ENCODE measurements at places on chromosomes 13 and 19.

DNA sequence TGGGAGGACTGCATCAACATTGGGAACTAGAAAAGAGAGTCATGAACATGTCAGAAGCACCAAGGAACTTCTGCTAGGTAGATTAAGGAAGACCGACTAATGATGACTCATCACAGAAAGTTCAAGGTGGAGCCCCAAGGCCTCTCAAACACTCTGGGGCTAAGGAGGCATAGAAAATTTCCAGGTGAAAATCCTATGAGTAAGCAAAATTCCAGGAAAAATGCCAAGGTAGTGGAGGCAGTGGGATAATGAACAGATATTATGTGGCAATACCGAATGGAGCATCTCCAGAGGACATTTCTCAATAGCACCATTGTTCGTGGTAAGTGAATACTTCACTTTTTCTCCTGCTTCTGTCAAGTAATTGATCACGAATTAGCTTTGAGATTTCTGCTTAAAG lies 336.5 kb downstream of the MZT1 start:
- no peak for DNase-seq

DNA sequence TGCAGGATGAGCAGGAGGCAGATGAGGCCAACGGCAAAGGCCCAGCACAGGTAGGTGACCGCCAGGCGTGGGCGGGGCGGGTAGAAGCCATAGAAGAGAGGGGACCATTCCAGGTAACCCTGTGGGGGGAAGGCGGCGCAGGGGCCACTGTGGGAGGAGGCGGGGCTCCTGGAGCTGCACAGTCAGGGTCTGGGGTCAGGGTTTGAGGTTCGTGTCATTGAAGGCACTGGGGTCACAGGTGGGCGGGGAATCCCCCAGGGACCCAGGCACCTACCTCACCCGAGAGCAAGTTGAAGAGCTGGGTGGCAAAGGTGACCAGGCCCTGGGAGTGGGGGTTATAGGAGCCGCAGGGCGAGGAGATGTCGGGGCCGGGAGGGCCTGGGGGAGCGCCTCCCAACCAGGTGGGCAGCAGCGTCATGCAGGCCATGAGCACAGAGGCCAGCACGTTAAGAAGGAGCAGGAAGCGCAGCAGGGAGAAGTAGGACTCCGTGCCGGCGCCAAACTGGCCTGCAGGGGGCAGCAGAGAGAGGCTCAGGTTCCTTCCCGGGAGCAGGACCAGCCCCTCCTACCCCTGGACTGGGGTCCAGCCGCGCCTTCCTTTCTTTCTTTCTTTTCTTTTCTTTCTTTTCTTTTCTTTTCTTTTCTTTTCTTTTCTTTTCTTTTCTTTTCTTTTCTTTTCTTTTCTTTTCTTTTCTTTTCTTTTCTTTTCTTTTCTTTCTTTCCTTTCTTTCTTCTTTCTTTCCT lies 4.6 kb downstream of the TMC4 start:
- DNase-seq = peak; percentile 77

- DNase-seq = no peak
Observed at GRCh38 chr19:31626941-31627340, 277.7 kb upstream of the TSHZ3 start.

DNA sequence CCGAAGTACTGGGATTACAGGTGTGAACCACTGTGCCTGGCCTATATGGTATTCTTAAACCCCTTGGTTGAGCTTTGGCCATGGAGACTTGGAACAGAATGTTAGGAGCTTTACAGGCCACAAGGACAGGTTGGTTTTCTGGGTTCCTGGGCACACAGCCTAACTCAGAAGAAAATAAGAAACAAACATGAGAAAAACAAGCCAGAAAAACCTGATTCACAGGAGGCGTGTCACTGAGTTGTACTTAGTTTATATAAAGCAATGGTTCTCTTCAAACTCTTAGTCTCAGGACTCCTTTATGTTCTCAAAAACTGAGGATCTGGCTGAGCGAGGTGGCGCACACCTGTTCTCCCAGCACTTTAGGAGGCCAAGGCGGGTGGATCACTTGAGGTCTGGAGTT lies 125.1 kb upstream of the SPATA13 start:
- no peak for DNase-seq

- peak; percentile 2 for DNase-seq
Observed at GRCh38 chr13:111216166-111216960, 101.3 kb downstream of the ARHGEF7 start.

DNA sequence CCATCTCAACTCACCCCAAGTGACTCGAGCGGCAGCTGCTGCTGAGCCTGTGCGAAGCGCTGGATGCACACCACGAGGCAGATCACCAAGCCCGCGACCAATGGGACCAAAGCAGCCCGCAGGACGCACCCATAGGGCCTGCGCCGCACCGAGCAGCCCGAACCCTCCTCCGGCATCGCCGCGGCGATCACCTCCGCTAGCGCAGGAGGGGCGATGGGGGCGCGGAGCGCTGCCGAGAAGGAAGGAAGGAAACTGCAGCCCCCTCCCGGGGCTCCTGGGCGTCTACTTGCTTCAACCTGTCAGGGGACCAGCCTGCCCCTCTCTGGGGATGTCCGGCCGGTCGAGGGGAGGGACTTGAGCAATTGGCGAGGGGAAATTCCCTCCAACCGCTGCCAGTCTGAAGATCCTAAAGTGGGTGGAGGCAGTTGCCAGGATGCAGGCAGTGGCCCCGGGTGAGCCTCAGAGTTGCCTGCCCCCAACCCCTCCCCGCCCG lies at the start of gene CD70:
CD70 (minus strand) TSS at position 324 of the 493 bp plus-strand sequence; CDS start at position 176, 148 bp downstream.
- peak; percentile 25 for DNase-seq

DNA sequence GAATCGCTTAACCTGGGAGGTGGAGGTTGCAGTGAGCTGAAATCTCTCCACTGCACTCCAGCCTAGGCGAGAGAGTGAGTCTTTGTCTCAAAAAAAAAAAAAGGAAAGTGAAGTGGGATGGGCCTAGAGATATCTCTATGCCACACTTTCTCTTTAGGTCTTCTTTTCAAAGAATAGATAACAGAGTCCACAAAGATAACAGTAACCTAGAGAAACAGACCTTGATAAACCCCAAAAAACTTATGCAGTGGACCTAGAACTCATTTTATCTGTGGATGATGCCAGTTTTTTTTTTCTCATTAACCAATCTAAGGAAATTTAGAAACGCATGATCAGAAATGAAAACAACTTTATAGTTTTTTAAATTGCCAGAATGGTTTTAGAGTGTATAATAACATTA lies 227.4 kb downstream of the LHFPL6 start:
- DNase-seq = no peak

- DNase-seq = no peak
Observed at GRCh38 chr13:43514311-43514710, 272.5 kb downstream of the ENOX1 start.

DNA sequence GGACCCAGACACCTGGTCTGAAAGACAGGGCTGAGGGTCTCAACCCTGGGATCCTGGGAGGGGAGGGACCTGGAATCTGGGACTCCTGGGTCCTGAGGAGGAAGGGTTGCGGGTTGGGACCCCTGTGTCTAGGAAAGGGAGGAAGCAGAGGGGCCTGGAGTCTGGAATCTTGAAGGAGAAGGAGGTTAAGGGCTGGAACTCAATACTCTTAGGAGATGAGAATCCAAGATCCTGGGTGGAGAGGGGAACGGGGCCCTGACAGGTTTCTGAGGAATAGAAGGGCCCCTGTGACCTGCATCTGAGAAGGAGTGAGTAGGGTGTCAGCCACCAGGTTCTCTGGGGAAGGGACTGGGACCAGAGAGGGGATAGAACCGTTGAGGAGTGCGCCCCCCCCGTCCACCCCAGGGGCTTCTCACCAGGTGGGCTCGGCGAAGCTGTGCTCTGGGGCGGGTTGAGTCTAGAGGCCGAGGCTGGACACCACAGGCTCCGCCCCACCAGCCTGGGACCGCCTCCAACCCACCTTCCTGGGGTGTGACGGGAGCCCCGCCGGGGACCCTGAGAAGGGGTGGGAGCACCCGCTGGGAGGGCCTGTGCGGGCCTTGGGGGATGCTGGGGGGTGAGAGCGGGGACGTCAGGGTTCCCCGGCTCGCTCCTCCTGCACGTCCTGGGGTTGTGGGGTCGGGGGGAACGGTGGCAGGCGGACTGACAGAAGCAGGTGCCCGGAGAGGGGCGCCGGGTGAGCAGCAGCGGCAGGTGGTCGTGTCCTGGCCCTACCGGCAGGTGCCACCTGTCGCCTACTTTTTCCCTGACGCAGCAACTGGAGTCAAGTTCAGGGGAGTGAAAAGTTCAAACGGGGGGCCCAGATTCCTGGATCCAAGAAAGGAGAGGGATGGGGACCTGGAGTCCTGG lies at the start of gene MAMSTR:
MAMSTR (minus strand) TSS at position 463 of the 909 bp plus-strand sequence. CDS start 694 bp downstream, outside the sequence.
- DNase-seq = no peak

DNA sequence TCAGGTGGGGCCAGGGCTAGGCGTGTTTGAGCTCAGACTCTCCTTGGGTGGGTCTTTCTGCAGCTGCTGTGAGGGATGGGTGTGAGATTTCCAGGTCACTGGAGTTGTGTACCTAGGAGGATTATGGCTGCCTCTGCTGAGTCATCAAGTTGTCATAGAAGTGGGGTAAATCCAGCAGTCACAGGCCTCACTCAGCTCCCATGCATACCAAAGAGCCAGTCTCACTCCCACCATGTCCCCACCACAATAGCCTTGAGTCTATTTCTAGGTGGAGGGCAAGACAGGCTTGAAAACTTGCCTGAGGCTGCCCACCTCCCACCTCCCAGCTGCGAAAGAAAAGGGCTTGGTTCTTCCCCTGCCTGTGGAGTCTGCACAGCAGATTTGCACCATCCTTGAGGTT lies 194.0 kb upstream of the PCDH17 start:
- DNase-seq = no peak

- no peak for DNase-seq
Observed at GRCh38 chr13:70708775-70709174, 600.5 kb upstream of the KLHL1 start.

- no peak for DNase-seq
Observed at GRCh38 chr13:64453831-64454230, 2776.3 kb downstream of the PCDH9 start.

DNA sequence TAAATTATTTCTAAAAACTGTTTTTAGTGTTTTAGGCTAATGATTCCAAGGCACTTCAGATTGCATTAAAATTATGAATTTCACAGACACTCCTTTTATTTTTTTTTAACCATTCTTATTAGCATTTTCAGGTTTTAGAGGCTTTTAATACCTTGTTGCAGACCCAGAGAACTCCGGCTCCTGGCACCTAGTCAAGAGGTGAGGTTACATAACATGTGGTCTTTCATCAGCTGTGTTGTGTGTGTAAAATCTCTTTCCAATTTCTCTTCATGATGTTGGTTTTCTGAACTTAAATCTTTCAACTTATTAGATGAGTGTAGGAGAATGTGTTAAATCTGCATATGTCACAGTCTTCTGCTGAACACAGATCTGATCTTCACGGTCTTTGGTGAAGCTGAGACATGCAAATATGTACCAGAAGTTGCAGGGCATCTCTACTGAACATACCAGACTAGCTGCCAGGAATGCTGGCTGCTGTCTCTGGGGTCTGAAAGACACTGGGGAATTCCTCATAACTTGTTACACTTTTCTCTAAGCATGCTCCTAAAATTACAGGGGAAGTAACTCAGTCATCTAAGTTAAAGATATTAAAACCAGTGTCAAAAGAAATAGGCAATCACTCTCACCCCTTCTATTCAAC lies 1165.3 kb downstream of the EFNB2 start:
- no peak for DNase-seq

- no peak for DNase-seq
Observed at GRCh38 chr13:98172590-98173422, 4.3 kb downstream of the RNF113B start.

GRCh38 chr19:35090506-35091214 lies 25.0 kb upstream of the FXYD3 start:
- DNase-seq = no peak

DNA sequence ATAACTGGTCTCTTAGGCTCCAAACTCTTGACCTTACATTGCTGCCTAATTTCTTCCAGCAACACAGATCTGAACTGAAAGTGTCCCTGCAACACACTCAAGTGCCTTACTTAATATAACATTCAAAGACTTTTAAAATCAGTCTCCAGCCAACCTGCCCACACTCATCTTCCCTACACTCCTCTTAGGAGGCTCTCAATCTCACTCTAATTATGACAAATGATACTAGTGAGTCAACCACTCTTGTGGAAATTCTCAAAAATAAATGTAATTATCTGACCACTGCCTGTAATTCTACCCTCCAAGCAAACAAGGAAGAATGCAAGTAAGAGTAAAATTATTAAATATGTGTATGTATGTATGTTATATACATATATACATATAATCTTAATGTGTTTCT lies 348.1 kb upstream of the MIR17HG start:
- DNase-seq = no peak

- DNase-seq = no peak
Observed at GRCh38 chr19:51311351-51312257, at the start of gene IGLON5. IGLON5 (plus strand) TSS chr19:51311644; CDS start chr19:51311848, 204 bp downstream.

DNA sequence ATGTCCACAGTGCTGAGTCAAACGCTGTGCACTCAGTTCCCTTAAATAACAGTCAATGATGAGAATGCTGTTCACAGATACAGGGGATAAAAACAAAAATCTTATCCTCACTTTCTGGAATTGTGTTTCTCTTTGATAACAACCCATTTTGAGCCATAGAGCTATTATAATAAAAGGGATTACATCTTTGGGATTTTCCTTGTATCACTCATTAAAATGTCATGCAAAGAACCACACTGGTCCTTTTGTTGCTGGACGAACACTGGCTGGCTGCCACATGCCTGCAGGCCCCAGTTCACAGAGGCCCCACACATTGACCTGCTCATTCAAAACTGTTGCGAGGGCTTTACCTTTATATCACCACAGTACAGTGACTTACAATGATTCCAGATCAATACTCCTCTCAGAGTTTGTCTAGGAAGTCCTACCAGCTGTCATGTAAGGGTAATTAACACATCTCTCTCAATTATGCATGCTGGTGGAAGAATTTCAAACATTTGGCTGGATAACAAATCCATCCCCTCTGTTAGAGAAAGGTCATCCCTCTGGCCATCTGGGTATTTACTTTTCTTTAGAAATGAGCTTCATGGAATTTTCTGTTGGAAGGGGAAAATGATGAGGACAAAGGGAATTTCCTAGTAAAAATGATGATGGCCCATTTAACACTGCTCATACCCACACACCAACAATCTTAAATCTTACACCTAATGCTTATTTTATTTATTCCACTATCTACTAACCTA lies 85.9 kb downstream of the MBNL2 start:
- DNase-seq = no peak

DNA sequence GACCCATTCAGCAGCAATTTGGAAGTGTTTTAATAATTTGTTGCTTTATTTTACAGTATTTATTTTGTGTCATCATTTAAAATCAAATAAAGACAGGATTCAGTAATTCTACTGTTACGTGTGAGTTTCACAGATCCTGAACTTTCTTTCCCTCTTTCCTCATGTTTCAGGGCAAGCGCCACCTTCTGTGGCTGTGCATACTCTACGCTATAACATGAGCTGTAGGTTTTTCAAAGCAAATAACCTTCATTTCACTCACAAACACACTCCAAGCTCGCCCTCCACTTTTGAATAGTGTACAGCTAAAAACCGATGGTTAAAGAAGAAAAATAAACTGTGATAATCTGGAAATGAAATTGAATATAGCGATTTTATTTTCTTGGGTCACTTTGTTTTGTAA lies 753.3 kb downstream of the OLFM4 start:
- DNase-seq = no peak

DNA sequence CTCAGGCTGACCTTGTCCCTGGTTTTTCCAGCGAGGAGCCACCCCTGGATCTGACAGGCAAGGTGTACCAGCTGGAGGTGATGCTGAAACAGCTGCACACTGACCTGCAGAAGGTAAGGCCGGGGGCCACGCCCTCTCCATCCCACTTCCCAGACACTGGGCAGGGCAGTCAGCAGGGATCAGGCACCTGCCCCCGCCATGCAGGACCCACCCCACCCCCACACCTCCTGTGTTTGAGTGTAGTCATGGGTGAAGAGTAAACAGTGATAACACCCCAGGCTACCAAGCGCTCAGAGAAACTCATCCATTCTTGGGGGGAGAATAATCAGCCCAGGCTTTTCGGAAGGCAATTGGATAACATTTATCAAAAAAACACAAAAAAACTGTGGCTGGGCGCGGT lies 19.9 kb downstream of the DPF1 start:
- DNase-seq = no peak
